ENCODE measurements at places on chromosomes 12 and 14. TPM values are rescaled to one million over a fixed set of nuclear protein-coding genes. Genes with fewer than 3 reads are reported as not detected.

The WNT1 gene
- not detected for total RNA-seq

DNA sequence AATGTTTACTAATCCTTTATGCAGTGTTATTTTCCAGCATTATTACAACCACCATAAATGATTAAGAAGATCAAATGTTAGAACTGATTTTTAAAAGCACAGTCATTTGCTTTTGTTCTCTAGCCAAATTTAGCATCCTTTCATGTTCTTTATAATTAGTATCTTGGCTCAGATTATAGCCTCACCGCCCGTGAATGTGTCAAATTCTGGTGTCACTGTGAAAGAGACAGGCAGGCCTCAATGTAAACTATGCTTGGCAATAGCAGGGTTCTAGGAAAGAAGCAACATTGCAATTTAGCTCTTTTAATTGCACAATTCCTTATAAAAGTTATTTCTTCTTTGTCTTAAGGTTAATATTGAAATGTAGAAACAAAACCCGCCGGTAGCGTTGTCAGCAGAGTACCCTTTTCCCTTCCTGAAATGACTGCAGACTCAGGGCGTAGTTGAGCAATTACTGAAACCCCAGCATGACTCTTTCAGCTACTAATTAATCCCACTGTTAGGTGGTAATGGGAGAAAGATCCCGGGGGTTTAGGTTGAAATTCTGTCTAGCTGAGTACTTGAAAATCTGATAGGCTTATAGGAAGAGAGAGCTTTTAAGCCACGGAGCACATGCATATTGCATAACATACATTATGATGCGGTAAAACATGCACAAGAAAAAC is 1600.5 kb upstream of the SEL1L start:
- DNase-seq: no peak

- DNase-seq: no peak
These were observed 137.4 kb downstream of the ZNF664 start for GRCh38 chr12:124110372-124110883.

GRCh38 chr12:21718944-21719650 is 55.4 kb downstream of the KCNJ8 start:
- DNase-seq: no peak

DNA sequence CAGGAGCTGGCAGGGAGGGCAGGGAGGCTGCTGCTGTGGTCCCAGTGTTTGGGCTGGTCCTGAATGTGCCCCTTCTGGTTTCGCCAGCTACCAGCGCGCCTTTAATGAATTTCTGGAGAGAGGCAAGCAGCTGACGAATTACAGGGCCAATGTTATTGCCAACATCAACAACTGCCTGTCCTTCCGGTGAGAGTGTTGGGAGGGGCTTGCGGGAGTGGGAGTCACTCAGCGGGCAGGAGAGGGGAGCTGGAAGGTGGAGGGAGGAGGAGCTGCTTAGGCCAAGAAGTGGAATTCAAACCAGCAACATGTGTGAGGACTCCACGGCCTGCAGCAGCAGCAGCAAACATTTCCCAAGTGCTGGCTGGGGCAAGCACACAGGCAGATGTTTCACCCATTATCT is 7.7 kb downstream of the TNFAIP2 start:
- DNase-seq: no peak

Measured in tibial nerve (tissue), 4 donors.